ENCODE measurements at places on chromosomes 13 and 19.

DNA sequence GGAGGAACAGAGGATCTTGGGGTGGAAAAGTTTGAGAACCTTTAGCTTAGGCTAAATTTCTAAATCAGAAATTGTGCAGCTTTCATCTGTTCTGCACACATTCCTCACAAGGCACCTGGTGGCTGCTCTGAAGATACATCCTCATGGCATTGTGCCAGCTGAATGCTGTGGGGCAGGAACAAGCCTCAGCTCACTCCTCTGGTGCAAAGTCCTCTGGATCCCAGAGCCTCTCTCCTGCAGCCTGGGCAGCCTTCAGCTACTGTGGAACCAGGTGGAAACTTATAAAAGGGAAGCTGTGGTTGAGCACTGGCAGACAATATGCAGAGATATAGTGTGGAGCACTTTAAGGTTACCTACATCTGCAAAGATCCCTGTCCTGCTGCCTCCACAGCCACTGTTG lies 72.3 kb downstream of the KCTD12 start:
- no peak for DNase-seq

GRCh38 chr19:23769691-23770468 lies 11.2 kb upstream of the ZNF681 start:
- DNase-seq = no peak

GRCh38 chr13:76570510-76570971 lies 315.7 kb downstream of the KCTD12 start:
- DNase-seq = no peak

GRCh38 chr19:54231077-54231931 lies 8.5 kb upstream of the LILRB3 start:
- no peak for DNase-seq

GRCh38 chr19:45161738-45162607 lies 1.2 kb upstream of the NKPD1 start:
- DNase-seq = no peak
